ENCODE measurements at places on chromosomes 12 and 14. TPM values are rescaled to one million over a fixed set of nuclear protein-coding genes. Genes with fewer than 3 reads are reported as not detected.

DNA sequence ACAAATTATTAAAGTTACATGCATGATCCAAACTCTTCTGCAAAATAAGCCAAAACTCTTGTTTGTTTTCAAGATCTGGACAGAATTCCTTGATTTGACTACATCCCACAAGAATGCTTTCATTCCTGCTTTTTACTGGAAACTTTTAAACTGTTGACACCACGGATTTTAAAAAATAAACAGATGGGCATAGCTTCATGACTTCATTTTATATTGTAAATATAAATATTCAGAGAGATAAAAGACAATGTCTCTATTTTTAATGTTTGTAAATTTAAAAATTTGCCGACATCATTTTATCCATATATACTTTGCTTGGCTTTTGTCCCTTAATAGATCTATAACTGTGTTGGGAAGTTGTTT, 134.3 kb upstream of the DCN start:
- H3K27ac ChIP-seq: no peak overlapping the region
- no peaks in the 10 kb centered on the region for H3K27me3 ChIP-seq
- no peaks in the 10 kb centered on the region for H3K4me1 ChIP-seq
- H3K36me3 ChIP-seq: no peaks in the 10 kb centered on the region
- no peak overlapping the region for H3K4me3 ChIP-seq

DNA sequence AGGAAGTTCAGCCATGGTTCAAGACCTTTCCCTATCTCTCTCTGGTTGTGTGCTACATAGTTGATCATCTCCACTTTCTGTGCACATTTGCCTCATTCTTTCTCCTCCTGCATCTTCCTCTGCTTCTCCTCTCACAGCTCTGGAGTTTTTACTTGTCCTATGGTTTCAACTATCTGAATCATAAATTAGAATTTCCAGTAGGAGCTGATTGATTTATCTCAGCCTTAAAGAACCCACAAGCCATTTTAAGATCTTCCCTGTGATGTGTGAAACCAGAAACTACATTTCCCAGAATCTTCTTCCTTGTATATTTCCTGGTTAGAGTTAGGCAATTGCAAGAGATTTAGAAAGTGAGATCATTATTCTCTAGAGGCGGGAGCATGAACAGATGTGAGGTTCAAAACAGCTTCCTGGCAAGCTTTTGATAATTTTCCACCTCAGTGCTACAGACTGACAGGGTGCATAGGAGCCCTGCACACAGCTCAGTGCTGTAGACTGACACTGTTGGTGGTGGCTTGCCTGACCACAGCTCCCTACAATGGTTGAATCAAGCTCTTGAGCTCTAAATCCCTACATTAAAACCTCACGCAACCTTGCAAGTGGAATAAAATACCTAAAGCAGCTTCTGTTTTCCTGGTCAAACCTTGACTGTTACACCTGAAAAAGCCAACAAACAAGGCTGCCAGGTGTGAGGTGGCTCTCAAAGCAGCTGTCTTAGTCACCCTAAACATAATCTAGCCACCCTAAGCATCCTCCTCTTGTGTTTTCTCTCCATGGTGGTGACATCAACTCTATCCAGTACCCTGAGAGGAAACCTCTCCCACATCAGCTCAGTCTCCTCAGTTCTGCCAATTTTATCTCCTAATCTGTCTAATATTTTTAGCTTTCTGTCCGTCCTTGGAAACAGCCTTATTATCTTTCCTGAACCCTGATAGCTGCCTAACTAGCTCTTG, 21.5 kb upstream of the IFNG start:
- peaks cover 16% of the 10 kb centered on the region for H3K27me3 ChIP-seq
- H3K27ac ChIP-seq: no peak overlapping the region
- DNase-seq: peak; percentile 15
- H3K4me3 ChIP-seq: no peak overlapping the region
- H3K4me1 ChIP-seq: no peaks in the 10 kb centered on the region

- no peak overlapping the region for H3K4me3 ChIP-seq
- H3K27me3 ChIP-seq: no peaks in the 10 kb centered on the region
- H3K4me1 ChIP-seq: peaks cover 49% of the 10 kb centered on the region
- no peak overlapping the region for H3K27ac ChIP-seq
- no peaks in the 10 kb centered on the region for H3K36me3 ChIP-seq
These were observed 4.4 kb upstream of the KRT75 start for GRCh38 chr12:52438305-52439301.

GRCh38 chr14:75125617-75126016, 1.2 kb downstream of the NEK9 start:
- peak overlapping the region; percentile 80 for H3K4me3 ChIP-seq
- no peaks in the 10 kb centered on the region for H3K27me3 ChIP-seq
- no peaks in the 10 kb centered on the region for H3K36me3 ChIP-seq
- H3K4me1 ChIP-seq: peaks cover 33% of the 10 kb centered on the region
- H3K27ac ChIP-seq: peak overlapping the region; percentile 93

- peaks cover 4% of the 10 kb centered on the region for H3K27me3 ChIP-seq
- no peak overlapping the region for H3K27ac ChIP-seq
- no peaks in the 10 kb centered on the region for H3K36me3 ChIP-seq
- H3K4me1 ChIP-seq: no peaks in the 10 kb centered on the region
These were observed 178.8 kb downstream of the KTN1 start for GRCh38 chr14:55758796-55759195.

- no peaks in the 10 kb centered on the region for H3K36me3 ChIP-seq
- H3K27me3 ChIP-seq: no peaks in the 10 kb centered on the region
- H3K4me1 ChIP-seq: peaks cover 62% of the 10 kb centered on the region
- no peak for DNase-seq
These were observed 65.6 kb downstream of the NCOR2 start for GRCh38 chr12:124501827-124502226.

GRCh38 chr12:92568691-92569090, 134.1 kb upstream of the PLEKHG7 start:
- H3K27ac ChIP-seq: no peak overlapping the region
- no peaks in the 10 kb centered on the region for H3K27me3 ChIP-seq
- H3K36me3 ChIP-seq: no peaks in the 10 kb centered on the region
- DNase-seq: no peak
- no peak overlapping the region for H3K4me3 ChIP-seq

DNA sequence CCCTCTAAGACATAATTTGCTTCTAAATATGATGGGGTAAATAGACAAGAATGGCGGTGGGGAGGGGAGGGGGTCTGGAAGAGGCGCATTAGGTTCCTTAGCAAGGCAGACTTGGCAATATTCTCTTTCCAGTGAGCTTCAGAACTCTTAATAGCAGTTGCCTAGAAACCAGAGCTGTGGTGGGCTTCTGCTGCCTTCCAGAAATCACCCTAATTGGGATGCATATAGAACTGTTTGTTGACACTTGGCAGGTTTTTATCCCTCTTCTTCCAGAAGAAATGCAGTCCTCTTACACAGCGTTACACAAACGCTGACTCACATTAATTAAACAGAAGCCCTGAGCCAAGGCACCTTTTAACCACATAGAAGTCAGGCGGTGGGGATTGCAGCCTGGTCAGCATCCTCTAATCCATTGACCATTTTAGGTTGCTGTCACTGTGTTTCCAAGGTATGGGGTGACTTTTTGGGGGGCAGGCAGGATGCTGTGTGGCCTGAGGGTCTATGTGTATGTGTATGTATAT, 114.1 kb downstream of the CCDC60 start:
- H3K4me1 ChIP-seq: no peaks in the 10 kb centered on the region
- DNase-seq: no peak
- no peak overlapping the region for H3K27ac ChIP-seq
- no peak overlapping the region for H3K4me3 ChIP-seq
- no peaks in the 10 kb centered on the region for H3K36me3 ChIP-seq

DNA sequence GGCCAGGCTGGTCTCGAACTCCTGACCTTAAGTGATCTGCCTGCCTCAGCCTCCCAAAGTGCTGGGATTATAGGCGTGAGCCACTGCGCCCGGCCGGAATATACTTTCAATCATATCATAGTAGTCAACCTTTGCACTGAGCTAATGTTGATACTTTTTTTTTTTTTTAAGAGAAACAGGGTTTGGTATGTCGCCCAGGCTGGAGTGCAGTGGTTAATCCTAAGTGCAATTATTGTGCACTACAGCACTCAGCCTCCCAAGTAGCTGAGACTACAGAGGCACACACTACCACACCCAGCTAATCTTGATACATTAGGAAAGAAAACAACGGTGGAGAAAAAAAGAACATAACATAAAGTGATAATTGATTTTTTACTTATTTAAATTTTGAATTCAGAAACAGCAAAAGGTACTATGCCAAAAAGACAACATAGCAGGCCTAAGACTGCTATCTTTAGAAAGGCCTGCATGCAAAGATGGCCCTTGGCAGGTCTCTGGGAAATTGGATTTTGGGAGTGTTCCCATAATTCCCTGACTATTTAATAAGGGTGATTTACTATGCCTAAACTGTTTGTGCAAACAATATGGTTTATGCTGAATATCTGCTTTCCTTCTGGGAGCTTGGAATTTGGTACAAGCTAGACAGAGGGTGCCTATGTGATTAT, 15.5 kb downstream of the BTBD7 start:
- no peaks in the 10 kb centered on the region for H3K27me3 ChIP-seq
- H3K27ac ChIP-seq: peak overlapping the region; percentile 48
- no peak overlapping the region for H3K4me3 ChIP-seq
- no peaks in the 10 kb centered on the region for H3K36me3 ChIP-seq

DNA sequence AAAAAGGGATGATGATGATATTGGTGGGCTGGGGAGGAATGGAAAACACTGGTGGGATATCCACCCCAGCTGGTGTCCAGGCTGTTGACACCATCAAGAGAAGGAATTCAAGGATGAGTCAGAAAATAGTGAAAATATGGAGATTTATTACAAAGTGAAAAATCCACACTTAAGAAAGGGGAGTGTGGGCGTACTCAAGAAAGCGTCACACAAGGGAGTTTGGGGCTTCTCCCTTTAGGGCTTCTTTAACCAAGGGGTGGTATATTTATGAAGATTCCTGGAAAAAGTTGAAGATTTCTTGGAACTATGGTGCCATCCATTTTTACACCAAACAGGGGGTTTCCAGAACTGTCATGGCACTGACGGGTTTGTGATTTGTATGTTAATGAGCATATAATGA, 63.1 kb upstream of the ARID2 start:
- H3K4me3 ChIP-seq: no peak overlapping the region
- H3K36me3 ChIP-seq: no peaks in the 10 kb centered on the region
- H3K27ac ChIP-seq: no peak overlapping the region
- peaks cover 4% of the 10 kb centered on the region for H3K4me1 ChIP-seq
- H3K27me3 ChIP-seq: no peaks in the 10 kb centered on the region
- no peak for DNase-seq

Gene OAS1
- total RNA-seq: 132 TPM
